ENCODE measurements at places on chromosomes 3 and 15.
A peak's percentile ranks its signal among the peaks of the same experiment; 100 is the strongest.

DNA sequence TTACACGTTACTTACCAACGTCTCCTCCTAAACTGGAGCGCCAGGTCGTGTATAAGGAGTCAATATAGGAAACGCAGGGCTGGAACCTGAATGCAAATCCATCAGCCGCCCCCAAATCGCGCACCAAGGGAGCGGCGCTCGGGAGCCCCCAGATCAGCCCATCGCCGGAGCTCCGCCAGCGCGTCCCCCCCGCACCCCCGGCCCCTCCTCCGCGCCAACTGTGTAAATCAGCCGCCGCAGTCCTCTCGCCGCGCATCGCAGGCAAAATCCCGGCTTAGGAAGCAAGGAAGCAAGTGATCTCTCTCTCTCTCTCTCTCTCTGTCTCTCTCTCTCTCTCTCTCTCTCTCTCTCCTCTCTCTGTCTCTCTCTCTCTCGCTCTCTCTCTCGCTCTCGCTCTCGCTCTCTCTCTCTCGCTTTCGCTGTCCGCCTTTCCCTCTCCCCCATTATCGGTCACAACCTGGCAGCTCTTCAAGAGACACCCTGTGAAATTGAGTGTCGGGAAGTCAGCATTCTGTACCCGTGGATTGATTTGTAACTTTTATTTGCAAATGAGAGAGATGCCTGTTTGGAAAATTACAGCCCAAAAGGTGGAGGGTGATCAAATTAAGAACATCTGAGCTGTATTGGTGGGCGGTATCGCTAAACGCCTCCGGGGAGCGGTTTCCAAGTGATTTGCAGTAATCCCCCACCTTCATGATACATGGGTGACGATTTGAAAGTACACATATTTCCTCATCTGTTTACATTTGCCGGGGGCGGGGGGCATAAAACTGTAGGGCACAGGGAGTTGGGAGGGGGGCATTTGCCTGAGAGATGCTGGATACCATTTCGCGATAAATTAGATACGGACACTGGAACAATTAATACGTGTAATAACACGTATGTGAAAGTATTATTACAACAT is 645 bp upstream of the SLITRK3 start:
- DNase-seq: peak; percentile 26

DNA sequence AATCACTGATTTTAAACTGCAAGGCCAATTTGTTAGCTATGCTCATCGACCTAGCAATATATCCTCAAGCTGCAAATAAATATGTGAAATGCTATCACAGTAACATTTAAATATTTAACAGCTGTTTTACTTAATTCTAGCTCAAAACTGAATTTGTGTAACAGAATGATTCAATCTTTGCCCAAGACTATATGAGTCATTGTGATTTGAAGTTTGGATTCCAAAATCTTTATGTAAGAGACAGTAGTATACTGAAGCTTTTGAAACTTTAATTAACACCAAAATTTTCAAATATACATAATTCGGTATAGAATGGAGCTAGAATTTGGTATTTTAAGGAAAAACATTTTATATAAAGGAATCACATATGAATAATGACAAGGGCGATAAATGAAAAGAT is 603.0 kb upstream of the ROBO2 start:
- no peak for DNase-seq

DNA sequence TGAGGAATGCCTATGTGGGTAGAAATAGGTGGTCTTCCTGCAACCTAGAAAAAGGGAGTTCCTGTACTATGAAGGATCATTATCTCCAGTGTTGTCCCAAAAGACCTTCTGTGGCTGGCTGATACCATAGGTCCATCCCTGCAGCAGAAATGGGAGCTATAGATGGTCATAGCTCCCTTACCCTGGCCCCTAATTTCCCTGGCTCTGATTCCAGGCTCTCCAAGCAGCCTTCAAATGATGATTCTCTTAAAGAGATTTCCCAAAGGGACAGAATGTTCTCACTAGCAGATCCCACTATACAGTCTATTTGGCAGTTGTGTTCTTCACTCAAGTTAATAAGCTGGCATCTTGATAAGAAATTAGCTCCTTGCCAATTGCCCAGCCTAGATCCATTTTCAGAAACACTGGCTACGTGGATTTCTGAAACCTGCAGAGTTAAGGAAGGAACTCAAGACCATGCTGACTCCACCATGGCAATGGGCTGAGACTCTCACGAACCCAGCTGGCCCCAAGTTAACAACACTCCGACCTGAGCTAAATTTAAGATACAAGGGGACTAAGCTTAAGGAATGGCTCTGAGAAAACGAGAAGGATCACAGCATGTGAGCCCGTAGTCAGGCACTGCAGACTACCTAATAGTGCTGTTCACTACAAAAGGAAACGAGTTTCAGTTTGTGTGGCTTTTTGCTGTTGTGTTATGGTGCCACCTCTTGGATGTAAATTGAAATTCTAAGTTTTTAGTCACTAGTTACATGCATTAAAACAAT is 11.4 kb downstream of the C15orf40 start:
- no peak for DNase-seq

GRCh38 chr15:77493324-77493907 is 72.7 kb downstream of the HMG20A start:
- DNase-seq: no peak

DNA sequence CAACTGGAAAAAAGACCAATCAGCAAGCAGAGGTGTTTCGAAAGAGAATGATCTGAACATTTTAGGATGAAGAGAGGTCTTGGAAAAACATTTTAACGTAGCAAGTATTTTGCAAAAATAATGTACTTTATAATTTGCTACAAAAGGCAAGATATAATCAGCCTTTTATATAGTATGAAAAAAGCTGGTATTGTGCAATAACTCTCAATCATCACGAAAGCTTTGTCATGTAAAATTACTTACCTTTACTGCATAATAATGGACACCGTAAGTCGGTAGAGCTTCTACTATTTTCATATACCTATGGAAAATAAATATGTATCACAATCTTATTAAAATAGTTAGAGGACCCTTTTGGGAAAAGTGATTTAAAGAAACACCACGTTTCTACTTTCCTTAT is 95.7 kb upstream of the LMOD3 start:
- DNase-seq: no peak

DNA sequence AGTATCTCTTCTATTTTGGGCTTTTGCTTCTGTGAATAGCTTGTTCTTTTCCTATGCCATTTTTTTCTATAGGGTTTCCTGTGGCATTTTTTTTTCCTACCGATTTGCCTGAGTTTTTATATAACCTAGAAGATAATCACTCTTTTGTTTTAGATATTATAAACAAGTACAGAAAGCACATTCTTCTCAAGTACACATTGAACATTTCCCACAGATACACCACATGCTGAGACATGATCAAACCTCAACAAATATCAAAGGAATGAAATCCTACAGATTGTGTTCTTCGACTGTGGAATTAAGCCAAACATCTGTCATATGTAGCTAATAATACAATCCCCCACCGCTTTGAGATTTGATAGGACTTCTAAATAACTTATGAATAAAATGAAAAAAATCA is 9.1 kb upstream of the FEM1B start:
- no peak for DNase-seq

DNA sequence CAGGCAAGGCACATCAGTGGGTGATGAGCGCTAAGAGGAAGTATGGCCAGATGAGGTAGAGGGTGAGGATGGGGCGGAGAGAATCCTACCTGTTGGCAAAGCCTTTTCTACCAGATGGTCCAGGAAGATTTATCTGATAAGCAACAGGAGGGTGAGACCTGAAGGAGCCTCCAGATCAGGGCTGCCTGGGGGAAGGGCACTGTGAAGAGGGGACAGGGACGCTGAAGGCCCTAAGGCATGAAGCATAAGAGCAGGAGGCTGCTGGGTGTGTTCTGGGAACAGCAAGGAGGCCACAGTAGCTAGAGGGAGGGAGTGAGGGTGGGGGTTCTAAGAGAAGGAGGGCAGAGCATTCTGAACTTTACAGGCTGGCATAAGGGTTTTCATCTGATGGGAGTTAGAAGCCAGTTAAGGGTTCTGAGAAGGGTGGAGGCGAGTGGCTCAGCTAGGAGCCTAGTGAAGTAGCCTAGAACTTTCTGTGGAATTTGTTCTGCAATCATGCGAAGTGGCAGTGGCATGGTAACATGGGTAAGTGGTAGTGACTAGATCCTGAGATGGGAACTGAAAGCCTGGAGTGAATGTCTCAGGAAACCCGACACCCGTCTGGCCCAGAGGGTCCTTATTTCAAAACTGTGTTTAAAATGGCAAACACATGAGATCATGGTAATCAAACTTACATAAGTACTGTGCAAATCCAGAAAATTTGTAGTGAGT is 29.9 kb downstream of the CGNL1 start:
- DNase-seq: no peak

- DNase-seq: no peak
These were observed 19.9 kb upstream of the GOLGA8J start for GRCh38 chr15:30062881-30063280.

DNA sequence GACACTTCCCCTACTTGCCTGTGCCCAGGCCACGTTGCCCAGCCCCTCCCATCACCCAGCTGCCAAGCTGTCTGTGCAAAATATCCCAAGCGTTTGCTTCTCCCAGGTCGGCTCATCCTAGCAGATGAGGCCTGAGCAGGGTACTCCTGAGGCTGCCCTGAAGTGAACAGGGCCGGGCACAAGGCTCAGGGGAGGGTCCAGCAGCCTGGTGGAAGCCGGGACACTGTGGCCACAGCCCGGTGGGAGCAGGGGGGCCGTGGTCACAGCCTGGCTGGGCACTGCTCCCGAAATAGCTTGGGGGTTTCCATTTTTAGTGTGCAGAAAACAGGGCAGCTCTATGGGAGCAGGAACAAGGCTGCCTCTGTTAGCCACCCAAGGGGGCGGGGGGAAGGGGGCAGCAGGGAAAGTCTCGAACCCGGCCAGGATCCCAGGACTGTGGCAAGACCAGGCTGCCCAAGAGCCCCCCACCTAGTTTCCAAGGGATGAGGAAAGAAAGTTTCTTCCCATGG is 3.4 kb downstream of the PLXNB1 start:
- peak; percentile 85 for DNase-seq

DNA sequence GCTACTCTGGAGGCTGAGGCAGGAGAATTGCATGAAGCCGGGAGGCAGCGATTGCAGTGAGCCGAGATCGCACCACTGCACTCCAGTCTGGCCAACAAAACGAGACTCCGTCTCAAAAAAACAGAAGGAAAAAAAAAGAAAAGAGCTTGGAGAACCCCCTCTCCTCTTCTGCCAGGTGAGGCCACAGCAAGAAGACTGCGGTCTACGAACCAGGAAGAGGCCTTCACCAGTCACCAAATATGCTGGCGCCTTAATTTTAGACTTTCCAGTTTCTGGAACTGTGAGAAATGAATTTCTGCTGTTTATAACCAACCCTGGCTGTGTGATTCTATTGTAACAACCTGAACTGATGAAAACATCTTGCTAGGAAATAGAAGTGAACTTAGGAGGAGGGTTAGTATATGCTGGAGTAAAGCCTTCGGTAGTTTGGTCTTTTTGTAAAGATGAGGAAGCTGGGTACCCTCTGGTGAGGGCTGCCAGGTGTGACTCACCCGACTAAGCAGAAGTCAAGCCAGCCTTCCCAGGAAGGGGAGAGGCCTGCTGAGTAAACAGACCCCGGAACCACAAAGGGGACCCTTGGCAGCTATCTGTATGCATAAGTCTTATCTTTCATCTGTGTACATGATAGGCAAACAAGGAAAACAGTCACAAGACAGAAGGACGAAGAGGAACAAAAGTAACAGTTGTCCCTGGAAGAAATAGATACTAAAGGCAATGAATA is 78.7 kb downstream of the KLF13 start:
- no peak for DNase-seq

DNA sequence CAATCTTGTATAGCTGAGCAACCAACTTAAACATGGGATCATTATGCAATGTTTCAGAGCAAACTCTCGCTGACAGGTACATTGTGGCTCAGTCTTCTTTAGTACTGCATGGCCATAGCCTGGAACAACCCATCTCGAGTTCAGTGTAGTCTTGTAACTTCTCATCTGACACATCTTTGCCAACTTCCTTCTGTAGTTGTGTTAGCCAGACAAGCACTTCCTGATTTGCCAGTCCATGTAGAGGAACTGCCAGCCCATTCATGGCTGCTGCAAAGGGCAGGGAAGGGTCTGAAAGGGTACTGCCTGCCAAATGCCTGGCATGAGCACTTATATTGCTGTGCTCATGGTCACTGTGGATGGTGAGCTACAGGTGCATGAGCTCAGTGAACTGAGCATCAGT is 49.2 kb upstream of the CCDC54 start:
- DNase-seq: no peak

DNA sequence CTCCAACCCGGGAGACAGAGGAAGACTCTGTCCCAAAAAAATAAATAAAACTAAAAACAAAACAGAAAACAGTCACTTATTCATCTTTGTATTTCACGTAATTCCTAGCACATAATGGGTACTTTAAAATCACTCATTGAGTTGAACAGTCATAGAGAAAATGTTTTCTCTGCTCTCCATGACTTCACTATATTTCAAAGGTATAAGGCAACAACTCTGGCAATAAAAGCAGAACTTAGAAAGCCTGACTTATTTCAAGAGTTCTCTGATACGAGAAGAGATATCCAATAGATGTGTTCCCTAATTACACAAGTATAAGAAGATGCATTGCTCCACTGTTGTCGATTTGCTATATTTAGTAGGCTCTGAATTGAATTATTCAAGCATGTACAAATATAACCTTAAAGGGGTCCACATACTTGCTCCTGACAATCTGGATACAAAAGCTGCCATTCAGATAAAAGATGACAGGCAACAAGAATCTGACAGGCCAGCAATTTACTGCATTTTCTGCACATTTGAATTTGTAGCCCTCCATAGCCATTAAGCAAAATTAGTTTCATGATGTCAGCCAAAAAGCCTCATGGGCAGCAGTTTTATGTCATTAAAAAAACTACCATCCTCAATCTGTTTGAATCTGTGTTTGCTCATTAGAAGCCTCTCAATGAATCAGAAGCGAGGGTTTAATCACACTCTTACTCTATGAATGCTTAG is 47.9 kb downstream of the PEAK1 start:
- no peak for DNase-seq

DNA sequence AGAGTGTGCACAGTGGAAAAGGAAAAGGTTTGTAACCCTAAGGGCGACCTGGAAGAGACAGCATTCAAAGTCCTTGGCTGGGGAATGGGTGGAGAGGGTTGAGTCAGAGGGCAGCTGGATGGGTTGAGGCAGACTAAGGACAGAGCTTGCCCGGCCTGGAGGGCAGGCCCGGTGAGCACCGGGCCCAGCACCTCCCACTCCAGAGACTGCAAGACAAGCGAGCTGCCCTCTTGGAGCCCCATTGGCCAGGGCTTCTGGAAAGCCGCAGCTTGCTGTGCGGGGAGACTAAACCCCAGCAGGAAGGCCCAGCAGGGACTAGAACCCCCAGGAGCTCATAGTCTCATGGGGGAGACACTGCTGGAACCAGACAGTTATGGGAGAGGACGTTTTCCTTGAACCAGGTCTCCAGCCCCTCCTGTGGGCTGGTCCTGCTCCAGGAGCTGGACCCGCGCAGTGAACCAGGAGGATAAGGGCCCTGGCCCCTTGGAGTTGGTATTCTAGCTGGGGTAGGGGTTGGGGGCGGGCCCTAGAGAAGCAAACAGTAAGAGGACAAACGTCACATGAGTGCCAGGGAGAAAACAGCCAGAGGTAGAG is 59.1 kb downstream of the RGMA start:
- no peak for DNase-seq

GRCh38 chr15:71168166-71168834 is 53.0 kb downstream of the THSD4 start:
- DNase-seq: no peak
